ENCODE measurements at places on chromosomes 3 and 15. TPM values are rescaled to one million over a fixed set of nuclear protein-coding genes. Genes with fewer than 3 reads are reported as not detected.

The LRRN1 gene
- 4.8 TPM for total RNA-seq

The PLA2G4D gene
- not detected for total RNA-seq

The C3orf20 gene
- total RNA-seq, result 0.46 TPM

The DZIP1L gene
- total RNA-seq, result 1.1 TPM

The CYP1A1 gene
- total RNA-seq, result 3.0 TPM

- no peak overlapping the region for H3K4me3 ChIP-seq
- H3K36me3 ChIP-seq, result no peaks in the 10 kb centered on the region
- peak; percentile 39 for DNase-seq
- peaks cover 34% of the 10 kb centered on the region for H3K4me1 ChIP-seq
- H3K27ac ChIP-seq, result peak overlapping the region; percentile 94
Measured at GRCh38 chr15:72785432-72785831, 1.9 kb upstream of the ADPGK start.

GRCh38 chr3:131543714-131544113, 40.9 kb upstream of the MRPL3 start:
- no peaks in the 10 kb centered on the region for H3K27me3 ChIP-seq
- H3K4me3 ChIP-seq, result no peak overlapping the region
- peak; percentile 82 for DNase-seq
- peak overlapping the region; percentile 54 for H3K27ac ChIP-seq

- peaks cover 39% of the 10 kb centered on the region for H3K36me3 ChIP-seq
- H3K4me3 ChIP-seq, result peak overlapping the region; percentile 70
- peak overlapping the region; percentile 100 for H3K27ac ChIP-seq
- peak; percentile 71 for DNase-seq
Measured at GRCh38 chr3:52231502-52232278, 6.2 kb upstream of the TLR9 start.

- no peak for DNase-seq
- no peaks in the 10 kb centered on the region for H3K27me3 ChIP-seq
- peak overlapping the region; percentile 46 for H3K27ac ChIP-seq
- H3K36me3 ChIP-seq, result no peaks in the 10 kb centered on the region
- no peak overlapping the region for H3K4me3 ChIP-seq
Measured at GRCh38 chr3:99928771-99929744, 111.4 kb downstream of the CMSS1 start.

GRCh38 chr3:29324180-29324651, 43.3 kb downstream of the RBMS3 start:
- H3K27me3 ChIP-seq, result no peaks in the 10 kb centered on the region
- H3K4me3 ChIP-seq, result peak overlapping the region; percentile 46
- peaks cover 59% of the 10 kb centered on the region for H3K4me1 ChIP-seq
- H3K27ac ChIP-seq, result peak overlapping the region; percentile 81
- H3K36me3 ChIP-seq, result no peaks in the 10 kb centered on the region
- DNase-seq, result peak; percentile 38

DNA sequence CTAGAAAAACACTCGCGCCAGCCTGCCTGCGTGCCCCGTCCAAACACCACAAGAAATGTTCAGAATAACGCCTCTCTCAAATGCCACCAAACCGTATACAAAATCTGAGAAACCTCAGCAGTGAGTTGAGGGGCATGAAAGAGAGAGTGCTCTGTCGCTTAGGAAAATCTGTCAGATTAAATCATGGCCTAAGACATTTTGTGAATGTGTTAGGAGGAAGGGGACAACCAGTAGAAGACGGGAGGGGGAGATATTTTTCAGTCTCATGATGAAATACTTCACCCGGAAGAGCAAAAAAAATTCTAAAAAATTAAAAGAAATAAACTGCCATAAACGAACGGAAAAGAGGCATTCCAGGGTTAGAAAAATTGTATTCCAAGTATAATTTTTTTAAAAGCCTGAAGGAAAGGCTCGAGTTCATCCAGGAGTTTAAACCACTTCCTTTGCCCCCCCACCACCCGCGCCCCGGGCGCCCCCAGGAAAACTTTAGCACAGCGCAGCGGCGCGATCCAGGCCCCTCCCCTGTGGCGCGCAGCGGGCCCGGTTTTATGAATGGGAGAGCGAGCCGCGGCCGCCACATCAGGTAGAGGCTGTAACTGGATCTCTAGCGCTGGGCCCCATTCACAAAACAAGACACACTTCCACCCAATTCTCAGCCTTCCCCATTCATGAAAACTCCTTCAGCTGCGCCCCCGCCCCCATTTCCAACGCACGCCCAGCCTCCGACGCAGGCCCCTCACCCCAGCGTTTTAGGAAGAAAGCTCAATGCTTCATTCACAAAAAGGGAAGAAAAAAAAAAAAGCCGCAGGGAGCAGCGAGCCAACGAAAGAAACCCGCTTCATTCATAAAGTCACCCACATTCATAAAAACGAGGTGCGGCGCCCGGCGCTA, 1.4 kb downstream of the ETV5 start:
- peak overlapping the region; percentile 88 for H3K27ac ChIP-seq
- no peaks in the 10 kb centered on the region for H3K36me3 ChIP-seq
- peaks cover 32% of the 10 kb centered on the region for H3K4me1 ChIP-seq
- DNase-seq, result peak; percentile 65
- peak overlapping the region; percentile 87 for H3K4me3 ChIP-seq
- H3K27me3 ChIP-seq, result no peaks in the 10 kb centered on the region

DNA sequence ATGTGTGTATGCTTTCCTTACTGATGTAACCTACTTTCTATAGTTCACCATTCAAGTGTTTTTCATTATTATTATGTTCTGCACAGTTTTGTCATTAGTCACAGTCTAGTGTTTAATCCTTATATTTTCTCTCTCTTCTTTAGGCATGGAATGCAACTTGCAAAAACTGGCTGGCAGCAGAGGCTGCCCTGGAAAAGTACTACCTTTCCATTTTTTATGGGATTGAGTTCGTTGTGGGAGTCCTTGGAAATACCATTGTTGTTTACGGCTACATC, 6.9 kb downstream of the SUCNR1 start:
- no peaks in the 10 kb centered on the region for H3K36me3 ChIP-seq
- H3K4me3 ChIP-seq, result no peak overlapping the region
- H3K4me1 ChIP-seq, result no peaks in the 10 kb centered on the region
- no peak for DNase-seq

DNA sequence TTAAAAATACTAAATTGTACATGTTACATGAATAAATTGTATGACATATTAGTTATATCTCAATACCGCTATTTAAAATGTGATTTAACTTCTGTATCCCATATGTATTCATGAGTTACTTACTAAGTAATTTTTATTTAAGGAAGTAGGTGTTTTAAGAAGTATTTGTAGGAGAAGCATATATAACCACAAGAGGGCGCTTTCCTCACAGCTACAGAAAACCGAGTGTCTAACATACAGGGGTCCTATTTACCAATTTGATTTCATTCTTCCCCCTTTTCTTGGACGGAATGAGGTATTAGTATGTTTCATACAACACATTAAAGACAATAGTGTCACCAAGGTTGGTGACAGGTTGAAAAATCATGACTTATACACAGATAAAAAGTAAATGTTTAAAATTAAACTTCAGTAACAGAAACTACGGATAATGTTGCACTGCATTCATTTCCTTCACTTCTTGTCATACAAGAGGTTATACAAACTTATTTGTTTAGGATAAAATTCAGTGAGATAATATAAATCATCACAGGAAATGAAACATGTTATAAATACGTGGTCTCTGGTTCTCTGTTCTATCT, 253.6 kb downstream of the MAGI1 start:
- H3K27ac ChIP-seq, result no peak overlapping the region
- no peaks in the 10 kb centered on the region for H3K36me3 ChIP-seq
- no peaks in the 10 kb centered on the region for H3K27me3 ChIP-seq
- H3K4me3 ChIP-seq, result no peak overlapping the region
- DNase-seq, result no peak

DNA sequence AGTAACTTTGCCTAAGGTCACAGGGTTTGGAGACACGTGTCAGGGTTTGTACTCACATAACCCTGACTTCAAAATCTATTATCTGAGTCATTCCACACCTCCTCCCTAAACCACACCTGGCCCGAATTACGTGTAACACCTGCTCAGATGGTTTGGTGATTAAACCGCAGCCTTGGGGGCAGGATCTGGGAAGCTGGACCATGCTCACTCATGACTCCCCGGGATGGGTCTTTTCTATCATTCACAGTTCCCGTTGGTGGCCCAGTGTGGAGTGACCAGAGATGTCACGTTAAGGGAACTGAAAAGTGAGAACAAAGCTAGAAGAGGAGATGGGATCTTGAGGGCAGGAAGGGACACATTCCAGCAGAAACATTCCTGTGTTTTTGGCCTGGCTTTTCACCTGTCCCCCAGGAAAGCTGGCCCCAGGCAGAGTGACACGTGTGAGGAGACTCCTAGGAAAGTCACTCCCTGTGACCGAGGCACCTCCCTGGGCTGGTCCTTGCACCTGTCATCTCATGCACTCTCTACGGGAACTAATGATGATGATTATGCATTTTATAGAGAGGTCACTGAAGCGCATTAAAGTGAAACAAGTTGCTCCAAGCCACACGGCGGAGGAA, 75.4 kb upstream of the POMGNT2 start:
- no peak for DNase-seq
- no peak overlapping the region for H3K4me3 ChIP-seq
- no peaks in the 10 kb centered on the region for H3K27me3 ChIP-seq
- H3K36me3 ChIP-seq, result no peaks in the 10 kb centered on the region

DNA sequence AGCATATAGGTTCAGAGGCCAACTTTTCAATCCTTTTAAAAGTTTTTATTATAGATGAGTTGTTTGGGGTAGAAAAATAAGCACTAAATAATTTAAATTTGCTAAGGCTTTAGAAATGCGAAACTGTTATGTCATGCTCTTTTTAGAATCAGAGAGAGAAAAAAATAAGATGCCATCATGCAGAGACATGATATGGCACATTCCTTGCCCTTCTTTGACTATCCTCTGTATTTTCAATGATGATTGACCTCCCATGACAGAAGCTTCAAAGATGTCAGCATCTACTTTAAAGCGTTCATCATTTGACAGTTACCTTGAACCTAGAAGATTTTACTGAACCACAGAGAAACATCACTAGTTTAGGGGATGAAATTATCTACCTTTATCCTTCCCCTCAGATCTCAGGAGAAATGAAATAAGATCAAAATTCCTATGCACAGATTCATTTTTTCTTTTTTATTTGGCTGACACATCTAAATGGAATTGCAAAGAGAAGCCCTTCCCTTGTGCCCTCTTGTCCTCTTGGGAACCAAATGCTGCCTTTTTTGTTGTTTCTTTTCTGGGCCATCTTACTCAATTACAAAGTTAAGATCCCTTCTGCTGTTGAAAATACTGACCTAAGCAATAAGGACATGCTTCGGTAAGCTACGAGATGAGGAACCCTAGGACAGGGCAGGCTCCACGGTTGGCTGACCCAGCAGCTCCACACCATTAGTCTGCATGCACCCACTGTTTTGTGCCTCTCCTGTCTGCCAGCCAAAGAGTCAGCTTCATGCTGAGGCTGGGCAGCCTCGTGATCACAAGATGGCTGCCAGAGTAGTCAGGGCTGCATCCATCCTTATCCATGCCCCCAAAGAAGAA, 289.7 kb upstream of the TPM1 start:
- no peaks in the 10 kb centered on the region for H3K36me3 ChIP-seq
- H3K27ac ChIP-seq, result no peak overlapping the region
- H3K4me3 ChIP-seq, result no peak overlapping the region
- H3K27me3 ChIP-seq, result no peaks in the 10 kb centered on the region
- no peak for DNase-seq
- H3K4me1 ChIP-seq, result no peaks in the 10 kb centered on the region

- H3K4me3 ChIP-seq, result no peak overlapping the region
- DNase-seq, result no peak
- H3K4me1 ChIP-seq, result no peaks in the 10 kb centered on the region
- H3K36me3 ChIP-seq, result no peaks in the 10 kb centered on the region
- no peak overlapping the region for H3K27ac ChIP-seq
- H3K27me3 ChIP-seq, result no peaks in the 10 kb centered on the region
Measured at GRCh38 chr3:156443079-156443478, 111.8 kb downstream of the SSR3 start.

Measured in gastrocnemius medialis (tissue), 4 donors.